Caco-2 (cell line): ENCODE measurements at places on chromosomes 7 and 10.

GRCh38 chr10:62492012-62492869, 118.1 kb downstream of the ZNF365 start:
- peak; percentile 36 for DNase-seq

- DNase-seq: no peak
Measured at GRCh38 chr10:32318476-32318896, 28.5 kb downstream of the EPC1 start.

DNA sequence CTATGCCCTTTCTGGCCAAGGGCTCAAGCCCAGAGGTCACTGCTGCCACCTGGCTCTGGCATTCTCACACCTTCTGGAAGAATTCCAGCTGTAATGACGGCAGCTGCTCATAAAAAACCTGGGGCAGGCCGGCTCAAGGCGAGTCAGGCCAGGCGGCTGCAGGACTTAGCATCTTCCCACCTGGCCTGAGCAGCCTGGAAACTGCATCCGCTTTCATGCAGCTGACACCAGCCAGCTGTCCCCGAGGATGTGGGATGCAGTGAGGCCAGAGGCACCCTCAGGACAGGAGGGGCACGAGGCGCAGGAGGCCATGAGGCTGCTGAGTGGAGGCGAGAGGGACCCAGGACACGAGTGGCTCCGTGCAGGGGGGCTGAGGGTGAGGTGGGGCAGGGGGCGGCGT, 47.5 kb upstream of the ADGRA1 start:
- DNase-seq: no peak

DNA sequence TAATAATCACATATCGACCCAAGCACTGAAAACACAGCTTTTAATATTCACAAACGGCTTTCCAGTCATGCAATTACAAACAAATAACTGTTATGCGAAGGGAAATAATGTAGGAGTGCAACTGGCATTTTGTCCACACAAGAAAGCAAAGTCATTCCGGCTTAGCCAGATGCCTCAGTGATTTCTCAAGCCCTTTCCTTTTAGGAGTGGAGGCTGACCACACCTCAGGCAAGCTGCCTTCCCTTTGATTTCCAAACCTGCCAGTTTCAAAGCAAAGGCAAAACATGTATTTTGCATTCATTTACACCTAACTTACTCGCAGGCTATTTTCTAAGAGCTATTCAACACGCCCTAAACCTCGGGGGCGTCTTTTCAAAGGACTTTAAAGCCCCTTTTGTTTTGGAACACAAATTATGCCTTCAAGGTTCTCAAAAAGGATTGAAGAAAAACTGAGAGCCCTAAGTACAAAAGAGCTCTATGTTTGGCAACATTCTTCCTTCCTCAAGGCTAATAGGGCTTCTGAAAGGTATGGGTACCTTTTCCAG, 109.6 kb downstream of the CPXM2 start:
- no peak for DNase-seq

DNA sequence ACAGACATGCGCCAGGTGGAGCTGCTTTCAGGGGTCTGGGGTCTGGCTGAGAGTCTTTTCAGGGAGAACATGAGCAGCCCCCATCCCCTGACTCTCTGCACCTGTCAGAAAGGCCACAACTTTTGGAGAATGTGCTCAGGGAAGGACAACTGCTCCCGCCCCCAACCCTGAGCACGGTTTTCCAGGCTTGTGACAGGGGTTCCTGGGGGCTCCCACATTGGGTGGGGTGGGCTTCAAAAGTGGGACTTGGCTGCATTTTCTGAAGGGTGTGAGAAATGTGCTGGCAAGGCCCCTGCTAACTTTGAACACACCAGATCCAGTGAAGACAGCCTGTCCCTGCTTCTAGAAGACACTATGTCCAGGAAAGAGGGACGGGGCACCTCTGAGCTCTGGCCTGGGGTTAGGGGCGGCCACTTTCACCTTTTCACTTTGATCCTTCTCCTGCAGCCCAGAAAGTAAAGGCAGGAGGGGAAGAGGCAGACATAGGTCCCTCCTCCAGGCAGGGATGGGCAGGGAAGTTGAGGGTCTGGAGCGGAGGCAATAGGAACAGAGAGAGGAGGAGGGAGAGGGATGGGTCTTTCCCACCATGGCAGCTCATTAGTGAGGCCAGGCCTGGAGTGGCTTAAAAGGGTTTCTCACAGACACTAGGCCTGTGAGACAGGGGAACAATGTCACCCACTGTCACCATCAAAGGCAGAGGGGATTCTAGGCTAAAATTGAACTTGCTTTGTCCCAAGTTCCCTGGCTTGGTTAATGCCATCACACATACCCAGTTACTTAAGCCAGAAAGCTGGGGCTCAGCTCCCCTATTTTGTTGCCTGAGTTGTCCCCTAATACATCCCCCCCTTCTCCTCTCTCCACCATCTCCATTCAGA, 1.5 kb downstream of the KCP start:
- DNase-seq: peak; percentile 16

DNA sequence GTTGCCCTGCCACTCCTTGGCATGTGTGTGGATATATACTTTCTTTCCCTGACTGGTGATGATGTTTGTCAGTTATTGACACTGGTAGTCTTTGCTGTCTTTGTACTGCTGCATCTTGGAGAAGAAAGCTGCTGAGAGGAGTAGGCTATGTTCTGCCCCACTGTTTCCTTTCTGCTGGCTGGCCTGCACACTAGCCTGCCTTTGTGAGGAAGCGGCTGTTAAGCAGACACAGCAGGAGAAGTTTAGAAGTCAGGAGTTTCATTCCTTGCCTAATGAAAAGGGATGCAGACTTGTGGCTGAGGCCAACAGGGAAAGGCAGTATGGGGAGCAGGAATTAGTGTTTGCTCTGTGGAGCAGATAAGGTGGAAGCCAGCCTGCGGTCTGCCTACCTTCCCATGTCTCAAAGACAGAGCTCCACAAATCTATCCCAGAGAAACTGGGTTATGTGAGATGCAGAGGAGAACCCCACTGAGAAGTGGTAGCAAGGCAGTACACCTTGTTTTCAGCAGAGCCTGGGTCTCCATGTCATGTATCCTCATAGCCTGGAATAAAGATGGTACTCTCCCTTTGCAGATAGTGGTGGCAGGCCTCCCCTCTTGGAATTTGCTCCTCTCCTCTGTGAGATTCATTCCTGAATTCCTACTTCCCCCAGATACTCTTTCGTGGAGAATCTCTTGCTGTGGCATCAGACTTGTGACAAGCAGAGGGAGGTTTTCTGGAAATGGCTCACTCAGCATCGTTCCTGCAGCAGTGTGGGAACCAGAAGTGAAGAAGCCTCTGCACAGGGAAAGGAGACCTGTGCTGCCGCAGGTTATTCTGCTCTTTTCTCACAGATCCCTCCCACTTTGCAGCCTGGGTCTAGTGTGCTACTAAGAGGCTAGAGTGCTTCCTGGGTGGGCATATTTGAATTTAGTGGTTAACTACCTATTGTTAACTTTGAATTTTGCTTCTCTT, 130.2 kb downstream of the LRRC4 start:
- no peak for DNase-seq

DNA sequence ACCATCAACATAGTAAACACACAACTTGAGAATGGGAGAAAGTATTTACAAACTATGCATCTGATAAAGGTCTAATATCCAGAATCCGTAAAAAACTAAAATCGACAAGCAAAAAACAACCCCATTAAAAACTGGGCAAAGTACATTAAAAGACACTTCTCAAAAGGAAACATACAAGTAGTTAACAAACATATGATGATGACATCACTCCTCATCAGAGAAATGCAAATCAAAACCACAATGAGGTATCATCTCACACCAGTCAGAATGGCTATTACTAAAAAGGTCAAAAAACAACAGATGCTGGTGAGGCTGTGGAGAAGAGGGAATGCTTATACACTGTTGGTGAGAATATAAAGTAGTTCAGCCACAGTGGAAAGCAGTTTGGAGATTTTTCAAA, 125.1 kb downstream of the TFPI2 start:
- DNase-seq: no peak

DNA sequence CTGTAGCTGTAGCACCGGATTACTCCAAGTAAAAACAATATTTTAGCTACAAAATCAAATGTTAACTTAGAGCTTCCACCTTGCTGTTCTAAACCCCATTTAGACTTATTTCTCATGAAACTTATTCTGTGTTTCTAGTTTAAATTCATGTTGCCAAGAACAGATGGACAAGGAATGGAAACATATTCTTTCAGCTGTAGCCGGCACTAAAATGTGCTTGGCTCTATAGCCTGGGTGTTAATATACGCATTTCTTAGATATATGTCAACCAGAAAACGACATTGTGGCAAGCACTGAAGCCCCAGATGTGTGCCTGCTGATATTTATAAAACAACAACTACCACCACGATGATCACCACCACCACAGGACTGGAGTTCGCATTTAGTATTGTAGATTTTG, 190.3 kb upstream of the ETV1 start:
- no peak for DNase-seq

DNA sequence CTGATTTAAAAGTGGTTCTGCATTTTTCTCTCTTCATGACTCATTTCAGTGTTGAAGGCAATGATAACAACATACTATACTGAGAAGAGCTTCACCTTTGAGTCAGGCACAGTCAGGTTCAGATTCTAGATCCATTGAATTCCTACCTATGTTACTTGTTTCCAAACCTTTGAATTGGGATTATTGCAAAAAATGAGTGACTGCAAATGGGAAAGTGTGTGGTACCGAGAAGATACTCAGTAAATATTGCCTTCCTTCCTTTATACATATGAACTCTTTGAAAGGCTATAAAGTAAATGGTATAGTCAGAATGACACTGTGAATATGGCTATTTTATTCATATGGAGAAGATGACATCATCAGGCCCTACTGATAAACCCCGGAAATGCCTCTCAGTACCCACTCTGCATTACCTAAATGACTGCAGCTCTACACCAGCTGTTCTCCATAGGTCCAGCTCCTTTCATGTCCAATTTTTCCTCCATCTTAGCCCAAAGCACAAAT, 66.7 kb upstream of the FGL2 start:
- no peak for DNase-seq

DNA sequence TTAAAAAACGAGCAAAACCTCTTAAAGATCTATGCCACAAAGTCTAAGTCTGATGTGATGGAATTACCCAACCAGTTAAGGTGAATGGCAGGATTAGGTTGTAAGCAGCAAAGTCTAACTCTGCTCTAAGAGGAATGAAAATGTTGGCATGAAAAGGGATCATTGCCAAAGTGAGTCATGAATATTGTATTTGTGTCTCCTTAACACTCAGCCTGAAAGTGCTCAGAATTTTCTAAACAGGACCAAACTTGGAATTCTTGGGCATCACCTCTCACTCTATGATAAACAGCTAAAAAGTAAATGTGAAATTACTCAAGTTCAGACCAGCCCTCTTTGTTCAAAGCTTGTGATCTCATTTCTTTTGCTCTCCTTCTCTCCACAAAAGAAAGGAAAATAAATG, 27.0 kb downstream of the PPP1R3A start:
- DNase-seq: no peak

- no peak for DNase-seq
Measured at GRCh38 chr10:33082373-33082895, 124.4 kb upstream of the ITGB1 start.

- no peak for DNase-seq
Measured at GRCh38 chr7:131499801-131500200, 56.6 kb downstream of the PODXL start.

GRCh38 chr7:116670409-116671015, 1.5 kb upstream of the MET start:
- no peak for DNase-seq

- no peak for DNase-seq
Measured at GRCh38 chr10:119595676-119596515, 868 bp downstream of the TIAL1 start.

DNA sequence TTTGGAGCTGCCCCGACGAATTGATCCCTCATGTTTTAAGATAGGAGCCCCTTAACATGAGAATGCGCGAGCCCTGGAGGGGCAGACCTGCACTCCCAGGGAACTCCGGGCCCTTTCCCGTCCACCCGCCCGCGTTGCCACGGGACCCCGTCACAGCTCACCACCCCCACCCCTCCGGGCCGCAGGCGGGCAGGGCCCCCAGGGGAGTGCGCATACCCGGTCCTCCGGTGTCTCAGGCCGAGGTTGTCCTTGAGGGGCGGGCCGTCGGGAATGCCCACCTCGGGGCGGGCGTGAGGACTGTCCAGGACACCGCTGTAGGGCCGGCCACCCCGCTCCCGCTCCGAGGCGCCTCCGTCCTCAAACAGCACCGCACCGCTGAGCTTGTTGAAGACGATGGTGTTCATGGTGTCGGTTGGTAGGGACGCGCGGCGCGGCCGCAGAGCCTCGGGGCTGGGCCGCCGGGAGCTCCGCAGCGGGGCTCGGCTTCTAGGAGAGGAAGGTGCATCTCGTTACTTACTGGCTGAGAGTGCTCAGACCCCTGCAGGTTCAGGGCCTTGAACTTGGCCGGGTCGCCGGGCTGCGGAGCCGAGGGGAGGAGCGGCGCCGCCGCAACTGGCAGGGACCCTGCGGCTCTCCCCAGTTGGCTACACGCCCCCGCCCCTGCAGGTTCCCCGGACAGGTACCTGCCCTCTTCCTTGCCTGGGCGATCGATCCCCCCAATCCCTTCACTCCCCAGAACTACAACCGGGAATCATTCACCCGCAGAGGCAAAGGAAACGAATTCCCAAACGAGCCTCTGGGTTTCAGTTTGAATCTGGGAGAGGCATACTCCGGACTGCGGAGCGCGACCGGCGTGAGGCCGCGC, 2.4 kb downstream of the MKX start:
- peak; percentile 48 for DNase-seq

DNA sequence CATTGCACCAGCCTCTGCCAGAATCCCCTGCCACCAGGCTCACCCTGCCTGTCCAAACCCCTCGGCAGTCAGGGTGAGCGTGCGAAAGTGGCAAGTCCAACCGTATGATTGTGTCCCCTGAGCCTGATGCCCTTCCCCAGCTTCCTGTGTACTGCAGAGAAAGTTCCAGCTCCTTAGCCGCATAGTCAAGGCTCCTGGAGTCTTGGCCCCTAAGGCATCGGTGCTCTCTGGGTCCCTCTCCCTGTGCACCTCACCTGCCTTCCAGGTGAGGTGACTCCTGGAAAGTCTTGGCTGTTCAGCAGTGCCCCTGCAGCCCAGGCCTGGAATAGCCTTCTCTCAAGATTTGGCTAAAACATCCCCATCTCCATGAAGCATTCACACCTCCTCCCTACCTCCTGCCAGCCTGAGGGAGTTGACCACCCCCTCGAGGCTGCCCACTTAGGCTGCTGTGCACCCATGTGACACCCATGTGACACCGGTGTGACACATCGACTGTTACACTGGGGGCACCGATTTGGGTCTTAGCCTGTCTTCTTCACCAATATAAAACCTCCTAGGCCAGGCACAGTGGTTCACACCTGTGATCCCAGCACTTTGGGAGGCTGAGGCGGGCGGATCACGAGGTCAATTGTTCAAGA, 56.1 kb upstream of the ELN start:
- DNase-seq: no peak

- DNase-seq: no peak
Measured at GRCh38 chr7:36082216-36082615, 70.8 kb upstream of the EEPD1 start.

DNA sequence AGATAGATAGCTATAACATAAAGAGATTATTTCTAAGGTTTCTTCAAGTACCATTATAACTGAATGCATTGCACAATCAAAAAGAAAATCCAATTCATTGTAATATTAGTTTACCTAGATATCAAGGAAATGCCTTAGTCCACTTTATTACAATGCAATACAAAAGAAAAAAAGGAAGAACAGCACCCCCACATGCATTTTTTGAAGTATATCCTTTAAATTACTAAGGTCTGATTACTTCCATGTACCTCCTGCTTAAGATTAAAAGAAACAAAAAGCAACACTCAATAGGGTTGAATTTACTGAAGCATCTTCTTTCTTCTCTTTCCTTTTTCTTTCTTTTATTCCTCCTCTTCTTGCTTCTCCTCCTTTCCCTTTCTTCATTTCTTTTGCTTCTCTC, 973.8 kb upstream of the LRRTM3 start:
- DNase-seq: no peak

- DNase-seq: no peak
Measured at GRCh38 chr7:5382281-5382892, 41.2 kb downstream of the TNRC18 start.
